Upper lobe of left lung (tissue), 6 donors: ENCODE measurements at places on chromosomes 4 and X. TPM values are rescaled to one million over a fixed set of nuclear protein-coding genes. Genes with fewer than 3 reads are reported as not detected.

- DNase-seq: no peak
These were observed 72.6 kb downstream of the DCK start for GRCh38 chr4:71065991-71066510.

DNA sequence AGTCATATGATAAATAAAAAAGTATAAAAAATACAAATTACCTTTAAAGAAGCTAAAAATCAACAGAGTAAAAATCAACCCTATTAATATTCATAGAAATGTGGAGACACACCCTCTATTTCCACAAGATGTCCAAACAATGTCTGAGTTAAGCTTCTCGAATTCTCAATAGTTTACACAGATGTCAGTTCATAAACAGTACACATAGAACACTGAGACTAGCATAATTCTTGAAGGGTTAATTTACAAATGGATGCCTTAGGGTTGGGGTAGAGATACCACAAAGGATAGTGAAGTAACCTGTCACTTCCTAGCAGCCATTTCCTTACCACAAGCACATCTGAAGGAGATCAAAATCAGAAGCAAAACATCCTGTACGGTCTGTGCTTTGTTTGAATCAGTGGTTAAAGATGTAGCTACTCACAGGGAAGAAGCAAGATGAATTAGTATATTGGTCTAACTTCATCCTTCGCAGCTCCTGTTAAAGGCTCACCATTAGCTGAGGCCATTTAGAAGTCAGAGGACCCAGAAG is 2393.9 kb downstream of the ARAP2 start:
- DNase-seq: no peak

The HNRNPDL gene
- 209 TPM for total RNA-seq

DNA sequence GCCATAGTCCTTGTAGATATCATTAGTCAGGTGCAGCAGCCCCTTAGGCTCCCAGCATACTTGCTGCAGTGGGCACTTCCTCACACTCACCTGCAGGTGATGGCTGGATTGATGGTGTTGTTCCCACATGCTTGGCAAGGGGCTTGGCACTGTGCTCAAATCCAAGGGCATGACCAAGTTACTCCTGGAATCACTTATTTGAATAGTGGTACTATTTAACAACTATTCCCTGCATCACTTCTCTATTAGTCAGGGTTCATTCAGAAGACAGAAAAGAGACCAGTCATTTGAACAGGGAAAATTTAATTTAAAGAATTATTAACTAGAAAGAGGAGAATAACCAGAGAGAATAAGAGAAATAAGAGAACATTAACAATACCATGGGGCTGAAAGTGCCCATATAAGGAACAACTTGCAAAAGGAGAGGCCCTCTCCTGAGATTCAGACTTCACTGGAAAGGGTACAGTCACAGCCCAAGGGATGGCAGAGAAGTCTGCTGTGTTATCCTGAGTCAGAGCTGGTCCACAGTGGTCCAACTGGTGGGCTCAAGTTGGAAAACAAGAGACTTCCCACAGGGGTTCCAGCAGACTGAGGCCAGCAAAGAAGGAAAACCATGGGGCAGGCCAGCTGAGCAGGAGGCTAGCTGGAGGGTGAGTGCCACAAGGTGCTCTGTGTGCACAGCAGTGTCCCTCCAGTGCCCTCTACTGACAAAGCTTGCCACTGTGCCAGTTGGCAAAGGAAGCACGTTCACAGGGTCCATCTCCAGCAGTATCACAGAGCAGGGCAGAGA is 9.8 kb downstream of the SPP1 start:
- no peak for DNase-seq

DNA sequence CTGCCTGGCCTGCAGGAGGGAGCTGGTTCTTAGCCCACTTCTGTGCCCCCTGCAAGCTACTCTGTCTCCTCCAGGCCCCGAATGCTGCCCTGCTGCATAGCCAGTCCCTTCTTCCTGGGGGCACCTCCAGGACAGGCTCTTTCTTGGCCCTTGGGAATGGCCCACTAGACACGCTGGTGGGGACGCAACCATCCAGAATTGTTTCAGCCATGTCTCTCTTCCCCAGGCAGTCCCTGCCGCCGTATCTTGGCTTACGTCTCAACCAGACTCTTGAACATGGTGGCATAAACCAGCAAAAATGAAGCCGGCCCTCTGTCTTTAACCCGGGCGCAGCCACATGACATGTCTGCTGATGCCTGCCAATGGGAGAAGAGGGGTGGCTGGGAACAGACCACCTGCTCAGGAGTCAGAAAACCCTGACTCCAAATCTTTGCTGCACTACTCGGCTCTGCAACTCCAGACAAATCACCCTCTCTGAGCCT is 9.0 kb downstream of the LRPAP1 start:
- DNase-seq: no peak

GRCh38 chr4:47525154-47525819 is 40.2 kb downstream of the ATP10D start:
- DNase-seq: peak; percentile 34

DNA sequence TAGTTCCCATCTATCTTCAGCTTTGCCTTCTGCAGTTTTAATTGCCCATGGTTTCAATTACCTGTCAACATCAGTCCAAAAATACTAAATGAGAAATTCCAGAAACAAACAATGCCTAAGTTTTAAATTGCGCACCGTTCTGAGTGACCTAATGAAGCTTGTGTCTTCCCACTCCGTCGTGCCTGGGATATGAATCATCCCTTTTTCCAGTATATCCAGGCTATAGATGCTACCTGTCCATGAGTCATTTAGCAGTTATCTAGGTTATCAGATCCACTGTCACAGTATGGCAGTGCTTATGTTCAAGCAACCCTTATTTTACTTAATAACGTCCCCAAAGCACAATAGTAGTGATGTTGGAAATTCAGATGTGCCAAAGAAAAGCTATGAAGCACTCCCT is 363.6 kb upstream of the FAM241A start:
- no peak for DNase-seq

- no peak for DNase-seq
These were observed 18.7 kb downstream of the RNF4 start for GRCh38 chr4:2487632-2488031.

DNA sequence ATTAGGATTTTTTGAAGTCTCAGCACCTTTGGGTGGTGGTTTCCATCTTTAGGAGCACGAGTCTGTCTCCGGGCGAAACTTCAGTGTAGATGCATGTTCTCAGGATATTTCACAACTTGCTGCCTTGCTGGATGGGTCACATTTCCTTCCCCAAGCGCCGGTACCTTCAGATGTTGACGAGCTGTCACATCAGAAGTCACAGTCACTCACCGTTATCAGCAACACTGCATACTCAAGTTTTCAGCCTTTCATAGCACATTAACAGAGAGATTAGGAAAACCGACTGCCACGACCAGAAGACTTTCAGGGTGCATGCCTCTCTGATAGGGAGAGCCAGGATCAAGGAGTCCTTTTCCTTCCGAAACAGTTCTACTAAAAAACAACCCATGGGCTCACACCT is 77.8 kb downstream of the SHROOM2 start:
- no peak for DNase-seq

The RBMX2 gene
- 14.0 TPM for total RNA-seq

The C4orf17 gene
- total RNA-seq: not detected

- no peak for DNase-seq
These were observed 244.3 kb downstream of the RBMX2 start for GRCh38 chrX:130645955-130646583.

DNA sequence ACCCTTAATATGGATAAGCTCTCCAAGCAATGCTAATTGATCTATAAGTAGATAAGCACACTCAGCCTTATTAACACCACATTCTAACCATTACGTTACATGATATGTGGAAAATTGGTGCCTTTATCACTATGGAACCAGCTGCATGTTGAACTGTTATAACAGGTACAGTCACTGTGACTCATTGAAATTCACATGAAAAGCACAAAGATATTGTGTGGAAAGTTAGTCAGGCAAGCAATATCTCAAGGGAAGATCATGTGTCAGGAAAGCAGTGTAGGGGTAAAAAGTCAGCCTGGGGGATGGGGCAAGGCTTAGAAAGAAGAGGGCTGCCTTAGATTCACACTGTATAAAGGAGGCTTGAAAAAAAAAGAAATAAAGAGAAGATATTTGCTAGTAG is 313.7 kb upstream of the SMIM31 start:
- no peak for DNase-seq

The GPC3 gene
- 63.2 TPM for total RNA-seq

DNA sequence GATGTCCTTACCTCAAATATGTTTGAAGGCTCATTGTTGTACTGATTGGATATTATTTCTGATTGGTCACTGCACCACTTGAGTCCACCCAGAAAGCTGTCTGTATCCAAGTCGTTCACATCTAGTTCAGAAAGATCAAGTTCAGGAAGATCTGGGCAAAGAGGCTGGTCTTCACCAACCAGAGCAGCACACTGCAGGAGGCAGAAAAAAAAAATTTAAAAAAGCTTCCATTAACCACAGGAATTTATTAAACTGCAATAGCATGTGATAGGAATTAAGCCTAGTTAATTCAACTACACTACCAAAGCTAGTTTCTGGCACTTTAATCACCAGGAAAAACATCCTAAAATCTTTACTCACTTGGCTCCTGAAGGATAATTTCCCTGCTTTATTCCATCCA is 5.1 kb downstream of the PPARGC1A start:
- no peak for DNase-seq

GRCh38 chrX:71872542-71873458 is 37.8 kb upstream of the NHSL2 start:
- peak; percentile 41 for DNase-seq

- no peak for DNase-seq
These were observed 665.5 kb downstream of the CCSER1 start for GRCh38 chr4:90792696-90793095.

GRCh38 chr4:22745234-22745633 is 52.5 kb downstream of the GBA3 start:
- no peak for DNase-seq

The ITM2A gene
- 28.3 TPM for total RNA-seq

The STOX2 gene
- total RNA-seq: 36.4 TPM

- no peak for DNase-seq
These were observed 961.8 kb downstream of the SH3BGRL start for GRCh38 chrX:82163701-82164100.

The STK32B gene
- 0.22 TPM for total RNA-seq

GRCh38 chr4:94895081-94895480 is 137.3 kb downstream of the BMPR1B start:
- DNase-seq: no peak

DNA sequence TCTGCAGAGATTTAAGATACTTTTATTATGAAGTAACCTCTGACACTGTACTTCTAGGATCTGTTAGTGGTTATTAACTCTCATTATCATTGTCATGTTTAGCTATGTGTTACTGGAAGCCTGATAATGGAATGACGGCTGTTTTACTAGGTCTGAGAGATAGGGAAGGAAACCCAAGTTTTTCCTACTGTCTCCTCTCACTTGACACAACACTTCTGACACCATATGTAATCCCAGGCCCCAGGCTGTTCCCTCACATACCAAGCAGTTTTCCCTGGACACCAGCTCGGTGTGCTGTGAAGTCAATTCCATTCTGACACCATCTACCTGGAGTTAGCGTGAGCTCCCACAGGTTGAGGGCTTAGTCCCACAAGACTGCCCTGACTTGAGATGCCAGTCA is 85.6 kb downstream of the ZNF674 start:
- DNase-seq: no peak

DNA sequence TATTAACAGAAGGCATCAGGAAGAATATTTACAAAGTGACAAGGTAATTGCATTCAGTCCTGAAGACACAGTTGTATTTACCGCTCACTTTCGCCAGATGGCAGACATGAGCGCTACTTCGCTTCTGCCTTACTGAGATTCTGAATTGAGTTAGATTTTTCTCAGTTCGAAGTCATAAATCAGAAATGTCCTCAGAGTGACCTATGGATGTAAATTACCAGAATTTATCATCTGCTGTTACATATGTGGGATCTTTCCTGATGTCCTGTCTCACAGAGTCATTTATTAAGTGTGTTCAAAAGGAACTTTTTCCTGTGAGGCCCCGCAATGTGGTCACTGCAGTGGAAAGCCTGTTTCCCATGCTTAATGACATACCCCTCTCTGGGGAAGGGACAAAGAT is 97.3 kb upstream of the DCLK2 start:
- DNase-seq: no peak

The ARHGEF38 gene
- total RNA-seq: 22.7 TPM

The TRIM75 gene
- total RNA-seq: not detected

- no peak for DNase-seq
These were observed 289.5 kb downstream of the GLUD2 start for GRCh38 chrX:121336831-121337421.

- DNase-seq: no peak
These were observed 101.4 kb upstream of the PDE5A start for GRCh38 chr4:119729835-119730670.

The SPRY1 gene
- 97.3 TPM for total RNA-seq
